Bronchial epithelial cell (primary cell): ENCODE measurements at places on chromosomes 11 and 22.

DNA sequence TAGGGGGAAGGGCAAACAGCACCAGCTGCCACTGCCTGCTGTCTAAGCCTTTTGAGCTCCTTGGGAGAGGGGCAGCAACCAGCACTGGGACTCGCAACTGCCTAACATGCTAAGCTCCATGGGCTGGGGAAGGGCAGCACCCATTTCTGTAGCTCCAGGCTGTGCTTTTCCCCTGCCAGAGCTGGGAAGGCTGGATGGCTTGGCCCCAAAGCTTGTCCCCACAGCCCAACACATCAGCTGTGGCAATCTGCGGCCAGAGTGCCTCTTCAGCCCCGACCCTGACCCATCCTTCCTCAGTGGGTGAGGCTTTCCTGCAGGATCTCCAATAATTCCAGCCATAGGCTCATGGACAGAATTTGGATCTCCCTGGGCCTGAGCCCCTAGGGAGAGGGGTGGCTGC is 551.3 kb downstream of the TMEM135 start:
- no peak for DNase-seq

- DNase-seq = no peak
Observed at GRCh38 chr22:42769238-42769573, 48.5 kb upstream of the A4GALT start.

GRCh38 chr11:73374151-73374550 is 2.0 kb upstream of the RELT start:
- DNase-seq = no peak

- DNase-seq = peak; percentile 33
Observed at GRCh38 chr11:111986589-111986988, 38.6 kb upstream of the DLAT start.

DNA sequence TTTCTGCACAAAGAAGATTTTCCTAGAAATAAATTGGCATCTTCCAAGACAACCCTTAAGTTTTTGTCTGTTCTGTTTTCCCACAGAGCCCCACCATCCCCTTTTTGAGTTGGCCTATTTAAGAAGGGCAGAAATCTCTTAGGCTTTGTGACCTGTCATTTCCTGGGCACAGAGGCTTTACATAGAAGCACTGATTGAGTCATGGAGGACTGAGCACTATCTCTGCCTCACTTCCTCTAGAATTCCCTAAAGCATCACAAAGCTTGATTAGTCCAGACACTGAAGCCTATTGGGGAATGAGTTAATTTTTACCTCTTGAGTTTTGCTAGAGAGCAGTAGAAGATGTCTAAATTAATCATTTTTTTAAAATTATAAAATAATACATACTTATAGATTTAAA is 25.4 kb downstream of the TRIM44 start:
- DNase-seq = peak; percentile 71

DNA sequence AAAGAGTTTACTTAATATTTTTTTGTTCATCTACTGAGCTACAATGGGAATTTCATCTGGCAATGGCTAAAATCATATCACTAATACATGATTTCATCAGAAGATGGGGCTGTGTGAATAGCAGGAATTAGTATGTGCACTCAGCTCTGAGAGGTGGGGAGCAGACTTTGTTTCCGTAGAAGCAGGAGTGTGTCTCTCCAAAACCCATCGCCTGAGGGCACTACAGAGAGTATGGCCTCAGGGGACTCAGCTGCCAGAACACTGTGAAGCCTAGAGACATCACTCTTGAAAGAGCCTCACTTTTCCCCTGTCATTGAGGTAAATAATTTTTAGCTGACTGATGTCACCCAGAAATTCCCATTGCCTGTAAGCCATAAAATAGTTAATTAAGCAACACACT is 261.4 kb upstream of the ISX start:
- DNase-seq = no peak

GRCh38 chr11:121414141-121414913 is 37.8 kb upstream of the SORL1 start:
- DNase-seq = no peak

GRCh38 chr11:9219572-9219971 is 45.6 kb downstream of the DENND5A start:
- peak; percentile 12 for DNase-seq

- no peak for DNase-seq
Observed at GRCh38 chr22:42468841-42469240, 36.6 kb upstream of the NFAM1 start.

DNA sequence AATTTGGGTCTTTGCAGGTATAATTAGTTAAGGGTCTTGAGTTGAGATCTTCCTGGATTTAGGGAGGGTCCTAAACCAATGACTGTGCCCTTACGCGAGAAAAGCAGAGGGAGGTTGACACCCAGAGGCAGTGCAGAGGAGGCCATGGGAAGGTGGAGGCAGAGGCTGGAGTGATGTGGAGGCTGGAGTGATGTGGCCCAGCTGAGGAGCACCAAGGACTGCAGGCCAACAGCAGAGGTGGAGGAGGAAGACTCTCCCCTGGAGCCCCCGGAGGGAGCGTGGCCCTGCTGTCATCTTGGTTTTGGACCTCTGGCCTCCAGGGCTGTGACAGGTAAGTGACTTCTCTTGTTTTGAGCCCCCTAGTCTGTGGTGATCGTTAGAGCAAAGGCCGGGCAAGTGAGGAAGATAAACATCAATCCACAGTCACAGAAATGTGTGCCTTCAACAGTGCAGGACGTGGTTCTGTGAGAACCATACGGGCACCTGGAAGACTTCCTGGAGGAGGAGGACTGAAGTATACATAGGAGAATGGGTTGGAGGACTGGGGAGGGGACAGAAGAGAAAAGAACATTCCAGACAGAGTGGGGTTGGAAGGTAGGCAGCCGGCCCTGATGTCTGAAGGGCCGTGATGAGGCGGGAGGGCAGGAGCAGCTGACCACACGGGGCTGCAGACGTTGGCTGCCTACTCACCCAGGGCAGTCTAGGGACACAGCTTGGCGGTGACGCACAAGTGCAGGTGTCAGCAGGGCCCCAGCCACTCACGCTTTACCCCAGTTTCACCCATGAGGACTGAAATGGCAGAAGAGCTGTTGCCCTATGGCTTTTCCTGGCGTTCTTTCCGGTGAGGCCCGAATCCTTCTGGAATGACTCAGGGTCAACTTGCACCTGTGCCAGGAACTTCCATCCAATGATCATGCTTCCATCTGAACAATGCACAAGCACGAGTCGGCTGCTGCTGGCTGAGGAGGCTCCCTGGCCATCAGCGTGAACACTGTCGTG is 270.2 kb downstream of the CTTN start:
- no peak for DNase-seq

DNA sequence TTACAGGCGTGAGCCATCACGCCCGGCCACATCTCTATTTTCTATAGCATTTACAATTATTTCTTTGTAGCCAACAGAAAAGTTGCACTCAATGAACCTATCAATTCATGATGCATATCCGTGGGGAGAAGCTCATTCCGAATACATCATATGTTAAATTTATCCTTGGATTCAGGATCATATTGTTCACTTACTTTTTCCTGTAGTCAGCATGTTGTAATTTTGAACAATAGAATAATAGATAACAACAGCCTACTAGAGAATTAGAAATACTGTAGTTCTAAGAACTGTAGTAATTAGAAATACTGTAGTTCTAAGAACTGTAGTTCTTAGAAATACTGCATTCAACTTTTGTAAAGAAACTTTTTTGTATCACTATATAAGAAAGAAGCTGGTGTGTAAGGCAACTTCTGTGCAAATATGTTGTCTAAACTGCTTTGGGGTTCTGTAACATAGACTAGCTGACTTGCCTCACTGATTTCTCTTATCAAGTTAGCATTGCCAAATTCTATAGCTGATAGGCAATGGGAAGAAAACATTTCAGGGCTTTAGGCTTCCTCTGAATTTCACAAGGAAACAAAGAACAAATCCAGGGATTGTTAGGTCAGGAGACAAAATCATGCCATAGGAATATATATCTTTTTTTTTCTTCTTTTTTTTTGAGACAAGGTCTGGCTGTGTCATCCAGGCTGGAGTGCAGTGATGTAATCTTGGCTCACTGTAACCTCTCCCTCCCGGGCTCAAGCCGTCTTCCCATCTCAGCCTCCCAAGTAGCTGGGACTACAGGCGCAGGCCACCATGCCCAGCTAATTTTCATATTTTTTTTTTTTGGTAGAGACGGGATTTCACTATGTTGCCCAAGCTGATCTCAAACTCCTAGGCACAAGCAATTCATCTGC is 91.9 kb downstream of the CSTPP1 start:
- no peak for DNase-seq

- DNase-seq = peak; percentile 17
Observed at GRCh38 chr11:124536520-124536919, 6.9 kb downstream of the OR8B12 start.

GRCh38 chr11:1207401-1208143 is 15.3 kb upstream of the MUC5B start:
- DNase-seq = no peak

GRCh38 chr22:35918456-35918855 is 110.2 kb downstream of the RBFOX2 start:
- DNase-seq = no peak

- DNase-seq = peak; percentile 42
Observed at GRCh38 chr22:32378707-32379272, 21.1 kb downstream of the RFPL3 start.

- no peak for DNase-seq
Observed at GRCh38 chr22:20147237-20147988, 3.4 kb downstream of the CCDC188 start.

DNA sequence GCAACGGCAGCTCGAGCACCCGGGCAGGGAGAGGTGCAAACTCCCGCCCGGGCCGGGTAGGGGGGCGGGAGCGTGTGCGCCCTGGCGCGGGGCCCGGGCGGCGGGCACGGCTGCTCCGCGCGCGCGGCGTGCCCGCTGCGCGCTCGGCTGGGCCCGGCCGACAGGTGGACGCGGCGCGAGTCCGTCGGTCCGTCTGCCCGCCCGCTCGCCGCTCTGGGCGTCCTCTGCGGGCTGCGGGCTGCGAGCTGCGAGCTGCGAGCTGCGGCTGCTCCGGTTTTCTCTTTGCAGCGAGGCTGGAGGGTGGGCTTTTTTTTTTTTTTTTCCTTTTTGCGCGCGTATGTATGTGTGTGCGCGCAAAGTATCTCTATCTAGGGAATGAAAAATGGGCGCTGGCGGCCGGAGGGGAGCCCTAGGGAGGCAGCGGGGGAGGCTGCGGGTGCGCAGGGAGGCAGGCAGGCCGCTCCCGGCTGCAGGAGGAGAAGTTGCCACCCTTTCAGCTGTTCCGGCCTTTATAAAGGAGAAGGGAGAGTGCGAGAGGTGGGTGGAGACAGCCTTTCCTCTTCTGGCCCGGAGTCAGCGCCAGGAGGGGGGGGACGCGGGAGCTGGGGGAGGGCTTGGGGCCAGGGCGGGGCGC is at the start of gene PDGFB:
Gene PDGFB, minus strand, starts transcription at position 487 of the 634 bp plus-strand sequence. CDS start 1,019 bp downstream, outside the sequence.
- no peak for DNase-seq

DNA sequence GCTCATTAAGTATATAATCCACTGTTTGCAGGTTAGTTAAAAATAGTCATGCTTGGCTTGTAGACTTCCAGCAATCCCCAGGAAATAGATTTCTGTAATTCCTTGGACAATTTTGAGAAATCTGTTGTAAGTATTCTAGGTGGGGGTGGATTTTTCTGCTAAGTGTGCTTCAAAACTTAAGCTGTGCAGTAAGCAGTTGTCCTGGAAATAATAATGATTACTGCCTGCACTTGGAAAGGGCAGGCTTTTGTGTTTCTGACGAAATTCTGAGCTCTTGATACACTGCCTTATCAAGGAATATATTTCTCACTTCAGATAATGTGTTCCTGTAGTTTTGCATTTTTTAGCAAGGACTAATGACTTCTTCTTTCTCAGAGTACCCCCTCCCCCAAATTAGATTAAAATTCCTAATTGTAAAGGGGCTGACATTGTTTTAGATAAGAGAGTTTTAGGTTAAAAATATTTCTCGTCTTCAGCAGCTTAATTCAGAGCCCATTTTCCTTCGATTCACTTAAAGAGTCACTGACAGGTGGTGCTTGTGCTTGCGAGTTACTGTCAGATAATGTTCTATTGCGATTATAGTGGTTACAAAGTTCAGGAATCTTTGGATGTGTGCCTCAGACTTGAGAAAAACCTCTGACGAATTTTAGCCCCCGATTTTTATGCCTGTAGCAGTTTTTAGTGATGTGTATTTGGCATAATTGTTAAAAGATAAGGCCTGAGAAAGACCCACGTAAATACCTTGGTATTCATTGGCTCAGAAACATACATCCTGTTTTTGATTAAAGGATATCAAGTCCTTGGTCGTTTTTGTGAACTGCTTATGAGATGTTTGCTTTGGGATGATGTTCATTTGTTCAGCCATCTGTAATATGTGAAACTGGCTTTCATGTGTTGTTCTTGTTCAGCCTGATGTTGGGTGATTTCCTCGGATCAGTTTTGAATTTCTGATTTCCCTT is 120.5 kb downstream of the HIPK3 start:
- DNase-seq = no peak

DNA sequence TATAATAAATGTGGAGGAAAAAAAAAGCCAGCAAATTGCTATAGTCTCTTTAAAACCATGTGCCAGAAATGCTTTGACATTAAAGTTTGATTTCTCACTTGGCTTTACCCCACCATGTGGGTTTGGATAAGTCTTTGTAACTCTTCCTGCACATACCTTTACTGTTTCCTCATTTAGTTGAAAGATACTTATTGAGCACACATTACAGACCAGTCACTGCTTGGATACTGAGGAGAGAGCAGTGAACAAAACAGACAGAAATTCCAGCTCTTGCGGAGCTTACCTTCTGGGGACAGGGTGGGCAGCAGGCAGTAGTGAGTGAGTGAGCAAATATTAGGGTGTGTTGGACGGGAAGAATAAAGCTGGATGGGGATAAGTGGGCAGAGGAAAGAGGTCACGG is 13.7 kb downstream of the PACS1 start:
- DNase-seq = no peak

DNA sequence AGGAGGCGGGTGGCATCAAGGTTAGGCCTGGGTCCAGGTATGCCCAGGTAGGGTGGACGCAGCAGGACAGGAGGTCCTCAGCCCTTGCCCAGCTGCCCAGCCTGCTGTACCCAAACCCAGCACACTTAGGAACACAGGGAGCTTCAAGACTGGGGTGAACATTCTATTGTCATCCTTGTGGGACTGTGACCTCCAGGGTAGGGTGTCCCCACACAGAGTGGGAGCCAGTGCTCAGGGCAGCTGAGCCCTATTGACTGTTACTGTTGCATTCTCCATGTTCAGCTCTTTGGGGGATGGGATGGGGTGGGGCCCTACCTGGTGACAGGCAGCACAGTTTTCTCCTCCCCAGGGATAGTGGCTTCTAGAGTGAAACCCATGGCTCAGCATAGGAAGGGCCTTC is 106.0 kb downstream of the BCR start:
- no peak for DNase-seq

GRCh38 chr22:32677876-32678275 is 123.6 kb upstream of the TIMP3 start:
- DNase-seq = peak; percentile 55

DNA sequence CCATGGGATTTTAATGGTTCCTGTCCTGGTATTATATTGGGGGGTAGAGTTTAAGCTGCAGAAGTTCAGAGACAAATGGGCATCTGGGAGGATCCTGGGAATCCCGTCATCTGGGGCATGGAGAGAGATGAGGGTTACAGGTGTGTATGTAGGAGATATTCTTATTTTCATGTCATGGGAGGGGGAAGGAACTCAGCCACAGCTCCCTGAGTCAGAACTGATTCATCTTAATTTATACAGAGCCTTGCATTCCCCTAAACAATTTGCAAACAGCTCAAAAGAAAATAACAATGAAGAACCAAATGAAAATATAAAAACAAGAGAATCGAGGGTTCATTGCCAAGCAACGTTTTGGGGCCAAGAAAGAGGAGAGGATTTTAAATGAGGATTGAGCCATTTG is 155.9 kb upstream of the TBCEL start:
- DNase-seq = peak; percentile 11
